ENCODE measurements at places on chromosomes 3 and 15.

DNA sequence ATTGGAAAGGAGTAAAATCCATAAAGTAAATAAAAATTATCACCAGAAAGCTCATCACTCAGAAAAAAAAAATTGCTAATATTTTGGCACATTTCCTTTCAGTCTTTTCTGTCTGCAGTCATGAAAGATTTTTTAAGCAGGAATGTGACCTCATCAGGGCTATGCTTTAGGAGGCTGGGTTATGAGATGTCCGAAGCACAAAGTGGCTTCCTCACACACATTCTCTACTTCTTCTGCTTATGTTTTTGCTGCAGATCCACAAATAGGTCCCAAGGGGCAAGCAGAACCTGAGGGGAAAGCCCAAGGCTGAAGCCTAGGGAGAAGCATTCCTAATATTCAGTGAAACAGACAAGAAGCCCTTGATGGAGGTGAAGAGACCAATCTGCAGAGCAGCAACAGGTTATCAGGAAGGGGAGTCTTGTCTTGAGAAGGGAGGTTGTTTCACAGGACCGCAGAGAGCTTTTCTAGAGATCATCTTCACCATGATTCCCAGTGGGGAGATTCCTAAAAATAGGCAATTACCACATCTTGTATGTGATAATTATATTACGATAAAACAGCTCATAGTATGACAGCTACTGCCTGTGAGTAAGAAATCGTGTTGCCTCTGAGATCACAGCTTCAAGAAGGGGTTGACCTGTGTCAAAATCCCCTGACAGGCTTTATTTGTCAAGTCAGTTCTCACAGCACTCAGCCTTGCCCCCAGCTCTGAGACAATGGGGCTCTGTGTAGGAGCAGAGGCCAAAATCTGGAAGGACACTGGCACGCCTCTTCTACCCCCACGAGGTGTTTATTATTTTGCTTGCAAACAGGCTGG is 60.5 kb downstream of the IGF2BP2 start:
- no peak for DNase-seq

GRCh38 chr3:4438296-4438695 is 28.8 kb downstream of the SUMF1 start:
- no peak for DNase-seq

GRCh38 chr15:74128785-74129585 is 1.4 kb upstream of the ISLR2 start:
- no peak for DNase-seq

DNA sequence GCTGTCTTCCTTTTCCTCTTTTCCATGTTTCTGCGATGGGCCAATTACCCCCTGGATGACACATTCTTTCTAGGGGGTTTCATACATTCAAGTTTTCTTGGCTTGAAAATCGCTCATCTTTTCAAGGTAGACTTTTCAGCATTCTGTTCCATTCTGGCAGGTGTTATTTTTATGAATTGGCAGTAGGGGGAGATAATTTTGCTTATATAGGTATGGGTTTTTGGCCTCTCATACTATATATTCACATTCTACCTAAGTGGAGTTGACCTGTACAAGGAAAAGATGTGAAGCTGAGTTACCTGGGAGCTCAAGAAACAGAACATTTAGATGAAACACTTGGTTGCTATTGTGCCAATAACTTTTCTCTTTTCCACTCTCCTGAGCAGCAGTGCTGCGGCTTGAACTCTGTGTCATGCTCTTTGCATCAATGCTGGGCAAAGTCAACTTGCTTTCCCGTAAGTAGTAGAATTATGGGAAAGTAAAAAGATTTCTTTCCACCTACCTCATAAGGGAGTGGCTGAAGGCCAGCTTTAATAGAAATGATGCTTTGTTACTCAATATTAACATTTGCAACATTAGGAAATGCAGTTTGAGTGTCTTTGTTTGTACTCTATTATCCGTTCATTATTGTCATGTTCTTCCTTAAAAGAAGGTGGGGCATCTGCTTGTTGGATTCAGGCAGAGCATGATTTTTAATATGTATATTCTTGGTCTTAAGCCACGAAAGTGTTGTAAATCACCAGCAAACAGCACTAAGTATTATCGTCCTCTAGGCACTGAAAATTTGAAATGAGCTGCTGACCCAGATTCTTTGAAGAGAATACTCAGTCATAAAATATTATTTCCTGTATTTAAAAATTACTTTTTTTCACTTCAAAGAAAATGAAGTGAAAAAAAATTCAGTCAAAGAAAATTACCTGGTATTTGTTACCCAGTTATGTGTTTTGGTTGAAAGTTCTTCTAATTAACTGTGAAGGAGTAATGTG is 27.7 kb upstream of the MFSD1 start:
- no peak for DNase-seq

- DNase-seq = no peak
These were observed 214.8 kb downstream of the FMN1 start for GRCh38 chr15:32979710-32980109.

DNA sequence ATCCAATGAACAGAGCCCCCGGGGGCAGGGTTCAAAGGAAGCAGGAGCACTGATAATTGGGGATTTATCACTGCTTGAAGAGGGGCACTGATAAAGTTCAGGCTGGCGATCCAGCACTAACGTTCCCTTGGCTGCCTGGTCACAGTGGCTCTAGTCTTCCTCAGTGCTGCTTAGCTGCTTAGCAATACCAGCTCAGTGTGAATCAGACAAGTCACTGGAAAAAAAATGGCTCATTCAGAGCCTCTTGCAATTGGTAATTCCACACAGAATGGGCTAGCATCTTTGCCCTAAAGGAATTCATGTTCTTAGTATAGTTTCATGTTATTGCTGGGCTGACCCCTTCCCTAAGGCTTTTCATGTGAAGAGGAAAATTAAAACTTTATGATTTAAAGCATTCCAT is 95.7 kb upstream of the SLC2A2 start:
- DNase-seq = no peak

GRCh38 chr3:43335799-43336198 is 49.5 kb downstream of the SNRK start:
- no peak for DNase-seq

- no peak for DNase-seq
These were observed 27.4 kb upstream of the ALPK3 start for GRCh38 chr15:84789762-84790161.

DNA sequence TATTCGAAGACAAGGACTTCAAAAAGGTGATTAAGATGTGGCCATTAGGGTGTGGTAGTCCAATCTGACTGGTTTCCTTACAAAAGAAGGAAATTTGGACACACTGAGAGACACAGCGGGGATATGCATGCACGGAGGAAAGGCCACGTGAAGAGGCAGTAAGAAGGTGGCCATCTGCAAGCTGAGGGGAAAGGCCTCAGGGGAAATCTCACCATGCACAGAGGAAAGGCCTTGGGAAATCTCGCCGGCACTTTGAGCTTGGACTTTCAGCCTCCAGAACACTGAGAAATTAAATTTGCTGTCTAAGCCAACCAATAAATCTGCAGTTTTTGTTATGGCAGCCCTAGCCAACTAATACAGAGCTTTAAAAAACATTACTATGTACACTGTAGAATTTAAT is 78.8 kb downstream of the DLG1 start:
- no peak for DNase-seq

- no peak for DNase-seq
These were observed 64.6 kb upstream of the FHIT start for GRCh38 chr3:61315871-61316270.

GRCh38 chr15:63763476-63764123 is 70.1 kb downstream of the HERC1 start:
- no peak for DNase-seq

DNA sequence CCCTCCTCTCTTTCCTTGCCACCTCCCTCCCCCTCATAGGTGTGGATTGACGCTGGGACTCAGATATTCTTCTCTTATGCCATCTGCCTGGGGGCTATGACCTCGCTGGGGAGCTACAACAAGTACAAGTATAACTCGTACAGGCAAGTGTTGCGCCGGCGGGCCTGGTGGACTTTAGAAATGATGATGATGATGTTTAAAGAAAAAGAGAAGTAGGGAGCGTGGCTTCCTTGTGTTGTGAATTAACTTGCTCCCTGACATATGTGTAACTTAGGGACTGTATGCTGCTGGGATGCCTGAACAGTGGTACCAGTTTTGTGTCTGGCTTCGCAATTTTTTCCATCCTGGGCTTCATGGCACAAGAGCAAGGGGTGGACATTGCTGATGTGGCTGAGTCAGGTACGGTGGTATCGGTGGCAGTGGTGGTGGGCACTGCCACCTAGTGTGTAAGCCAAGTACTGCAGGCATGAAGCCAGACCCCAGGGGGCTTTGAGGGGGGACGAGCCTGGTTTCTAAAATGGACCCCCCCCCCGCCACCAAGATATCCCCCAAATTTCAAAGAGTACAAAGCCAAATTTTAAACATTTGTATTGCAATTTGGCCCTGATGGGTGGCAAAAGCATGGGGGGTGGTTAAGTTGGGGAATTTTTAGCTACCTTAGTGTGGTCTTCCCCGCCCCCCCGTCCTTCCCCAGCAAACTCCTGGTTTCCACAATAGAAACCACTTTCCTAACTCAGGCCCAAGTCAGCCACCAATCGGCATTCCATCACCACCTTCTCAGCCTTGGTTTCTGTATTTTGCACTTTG is 65.6 kb downstream of the SLC6A6 start:
- DNase-seq = no peak

DNA sequence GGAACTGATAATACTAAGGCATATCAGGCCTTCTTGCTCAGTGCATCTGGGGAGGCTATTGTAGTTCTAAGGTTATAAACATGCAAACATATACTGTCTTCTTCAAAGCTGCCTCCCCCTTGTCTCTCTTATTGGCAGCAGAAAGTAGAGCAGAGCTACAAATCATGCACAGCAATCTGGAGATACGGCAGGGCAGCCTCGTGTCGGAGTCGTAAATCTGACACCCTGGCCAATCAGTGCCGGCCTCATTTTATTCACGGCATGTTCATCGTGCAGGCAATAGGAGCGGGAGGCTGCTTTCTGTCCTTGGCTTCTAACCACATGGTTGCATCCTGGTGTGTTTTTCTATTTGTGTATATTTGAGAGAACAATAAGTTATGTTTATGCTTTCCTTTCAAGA is 300.2 kb upstream of the CNTN6 start:
- no peak for DNase-seq

GRCh38 chr3:71512000-71512399 is 71.5 kb downstream of the FOXP1 start:
- no peak for DNase-seq

- no peak for DNase-seq
These were observed 60.1 kb downstream of the SLC12A1 start for GRCh38 chr15:48266024-48266689.

DNA sequence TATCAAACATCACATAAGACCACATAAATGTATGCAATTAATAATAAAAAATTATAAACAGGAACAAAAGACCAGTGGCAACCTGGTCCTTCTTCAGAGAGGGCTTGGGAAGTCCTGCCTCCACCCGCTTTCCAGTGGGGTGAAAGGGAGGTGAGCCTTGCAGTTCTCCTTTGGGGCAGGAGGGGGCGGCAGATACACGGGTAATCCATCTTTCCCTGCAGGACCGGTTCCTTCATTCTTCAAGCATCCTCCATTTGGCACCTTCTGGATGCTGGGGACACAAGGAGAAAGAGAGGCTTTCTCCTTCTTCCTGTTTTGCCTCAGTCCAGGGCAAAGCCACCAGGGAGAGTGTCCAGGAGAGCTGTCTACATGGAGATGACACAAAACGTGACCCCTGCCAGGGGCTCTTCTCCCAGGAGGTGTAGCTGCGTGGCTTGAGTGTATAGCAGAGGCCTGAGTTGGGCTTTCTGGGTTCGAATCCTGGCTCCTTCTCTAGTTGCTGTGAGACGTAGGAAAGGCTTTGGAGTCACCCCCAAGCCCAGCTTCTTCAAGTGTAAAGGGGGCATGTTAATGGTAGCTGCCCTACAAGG is 23.2 kb downstream of the RPLP1 start:
- peak; percentile 16 for DNase-seq

DNA sequence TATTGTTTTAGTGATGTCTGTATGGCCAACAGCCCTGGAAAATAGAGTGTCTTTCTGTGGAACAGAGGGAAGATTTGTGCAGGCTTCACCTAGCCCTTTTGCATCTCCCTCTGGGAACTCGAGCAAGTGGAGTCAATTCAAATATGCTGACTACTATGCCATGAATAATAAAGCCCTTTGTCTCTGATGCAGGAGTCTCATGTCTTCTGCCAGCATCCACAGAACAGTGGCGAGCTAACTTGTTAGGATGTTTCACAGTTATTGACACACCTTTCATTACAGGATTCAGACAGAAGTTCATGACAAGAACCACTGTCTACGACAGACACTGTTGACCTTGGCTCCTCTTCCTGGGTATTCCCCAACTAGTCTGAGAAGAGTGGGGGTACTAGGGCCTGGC is 15.6 kb upstream of the CCDC54 start:
- DNase-seq = no peak

- peak; percentile 56 for DNase-seq
These were observed at the start of gene NCKIPSD for GRCh38 chr3:48685603-48686511. TSS of gene NCKIPSD (minus strand) at chr3:48685915. CDS start at chr3:48685807, 108 bp downstream.

DNA sequence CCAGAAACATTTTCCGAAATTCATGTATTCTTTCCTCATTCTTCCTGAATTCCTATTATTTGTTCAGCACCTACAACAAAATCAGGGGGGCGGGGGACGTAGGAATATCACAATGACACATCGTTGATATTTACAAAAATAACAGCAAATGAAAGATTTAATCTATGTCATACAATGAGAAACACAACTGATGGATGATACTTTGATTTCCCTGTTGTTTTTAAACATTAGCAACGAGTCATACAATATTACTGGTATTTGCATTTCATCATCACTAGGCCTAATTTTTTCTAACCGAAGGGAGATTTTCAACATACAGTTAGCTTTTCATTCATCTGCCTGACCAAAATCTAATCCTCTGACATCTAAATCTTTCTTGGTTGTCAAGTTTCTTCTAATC is 45.3 kb upstream of the INO80 start:
- no peak for DNase-seq

- DNase-seq = no peak
These were observed 153.7 kb upstream of the KCNMB2 start for GRCh38 chr3:178382449-178383061.

DNA sequence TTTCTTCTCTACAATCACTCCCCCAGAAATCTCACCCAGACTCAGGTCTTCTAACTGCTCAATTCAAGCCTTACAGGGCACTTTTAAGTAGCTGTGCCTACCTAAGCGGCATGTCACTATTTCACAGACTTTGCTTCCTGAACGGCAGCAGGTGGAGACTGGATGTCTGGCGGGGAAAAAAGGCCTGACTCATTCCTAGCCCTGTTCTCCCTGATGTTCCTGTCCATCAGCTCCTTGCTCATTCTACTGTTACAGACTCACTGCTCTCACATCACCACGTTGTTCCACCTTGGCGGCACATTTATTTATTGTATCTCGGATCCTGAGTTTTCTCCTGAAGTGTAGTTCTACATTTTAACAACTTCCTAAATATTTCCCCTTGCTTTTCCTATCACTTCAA is 52.6 kb upstream of the ATP11B start:
- DNase-seq = no peak

GRCh38 chr3:19427422-19428149 is 279.3 kb downstream of the KCNH8 start:
- DNase-seq = no peak

GRCh38 chr3:42349765-42350594 is 60.4 kb downstream of the LYZL4 start:
- no peak for DNase-seq

DNA sequence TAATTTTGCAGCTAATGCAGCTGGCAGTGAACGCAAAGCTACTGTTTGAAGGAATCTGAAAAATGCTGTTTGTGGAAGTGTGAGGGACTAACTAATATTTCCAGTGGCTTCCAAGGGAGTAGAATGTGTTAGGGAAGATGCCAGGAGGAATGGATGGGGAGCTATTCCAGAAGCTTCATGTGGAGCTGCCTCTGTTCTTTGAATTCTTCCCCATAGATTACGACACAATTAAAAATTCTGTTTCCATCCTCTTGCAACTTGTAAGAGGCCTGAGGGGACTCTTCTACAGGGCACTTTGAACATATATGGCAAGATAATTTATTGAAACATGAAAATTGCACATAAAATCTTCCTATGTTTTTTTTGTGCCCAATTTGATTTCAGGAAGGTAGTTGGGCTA is 74.3 kb upstream of the CTXND1 start:
- DNase-seq = no peak
